ENCODE measurements at places on chromosomes 7 and 10. TPM values are rescaled to one million over a fixed set of nuclear protein-coding genes. Genes with fewer than 3 reads are reported as not detected.

- no peaks in the 10 kb centered on the region for H3K4me1 ChIP-seq
- peaks cover 100% of the 10 kb centered on the region for H3K27me3 ChIP-seq
- no peaks in the 10 kb centered on the region for H3K36me3 ChIP-seq
- DNase-seq: no peak
- no peak overlapping the region for H3K27ac ChIP-seq
- H3K4me3 ChIP-seq: no peak overlapping the region
Observed at GRCh38 chr7:149827089-149827981, 10.8 kb upstream of the ZNF862 start.

DNA sequence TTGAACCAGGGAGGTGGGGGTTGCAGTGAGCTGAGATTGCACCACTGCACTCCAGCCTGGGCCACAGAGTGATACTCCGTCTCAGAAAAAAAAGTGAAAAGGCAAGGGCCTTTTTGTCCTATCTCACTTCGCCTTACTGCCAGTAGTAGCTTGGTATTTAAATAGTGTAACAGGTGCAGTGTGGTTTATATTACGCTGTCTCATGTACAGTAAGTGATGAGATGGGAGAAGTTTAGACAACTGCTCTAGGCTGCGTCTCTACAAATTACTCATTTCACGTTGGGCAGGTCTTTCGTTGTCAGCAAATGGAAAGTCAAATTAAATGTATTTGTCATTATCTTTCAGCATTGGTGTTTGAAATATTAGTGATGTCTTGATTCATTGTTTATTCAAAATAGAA lies 15.5 kb upstream of the PFKFB3 start:
- no peaks in the 10 kb centered on the region for H3K27me3 ChIP-seq
- no peak overlapping the region for H3K4me3 ChIP-seq
- no peak overlapping the region for H3K27ac ChIP-seq
- no peak for DNase-seq

- no peak overlapping the region for H3K27ac ChIP-seq
- H3K4me1 ChIP-seq: no peaks in the 10 kb centered on the region
- no peak overlapping the region for H3K4me3 ChIP-seq
- no peak for DNase-seq
- no peaks in the 10 kb centered on the region for H3K27me3 ChIP-seq
Observed at GRCh38 chr10:17878896-17879295, 69.7 kb downstream of the MRC1 start.

- no peak overlapping the region for H3K27ac ChIP-seq
- H3K36me3 ChIP-seq: no peaks in the 10 kb centered on the region
- DNase-seq: no peak
- no peaks in the 10 kb centered on the region for H3K27me3 ChIP-seq
Observed at GRCh38 chr10:27605318-27605717, 101.2 kb downstream of the RAB18 start.

- peaks cover 52% of the 10 kb centered on the region for H3K36me3 ChIP-seq
- H3K27ac ChIP-seq: peak overlapping the region; percentile 71
- H3K27me3 ChIP-seq: no peaks in the 10 kb centered on the region
- H3K4me1 ChIP-seq: peaks cover 21% of the 10 kb centered on the region
Observed at GRCh38 chr10:58385784-58386112, 538 bp downstream of the TFAM start.

DNA sequence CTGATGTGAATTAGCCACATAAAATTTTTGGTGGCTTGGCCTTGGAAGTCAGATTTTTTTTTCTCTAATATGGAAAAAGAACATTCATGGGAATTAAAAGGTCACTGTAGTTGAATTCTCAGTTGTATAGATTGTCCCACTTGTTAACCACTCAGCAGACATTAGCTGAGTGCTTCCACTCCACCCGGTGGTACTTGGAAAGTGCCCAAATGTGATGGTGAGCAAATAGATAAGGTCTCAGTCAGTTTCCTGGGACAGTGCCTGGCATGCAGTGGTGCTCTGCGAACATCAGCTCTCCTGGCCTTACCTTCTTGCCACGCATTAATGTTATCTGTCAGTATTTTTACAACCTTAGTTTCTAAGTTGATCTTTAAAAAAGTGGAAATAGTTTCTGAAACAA lies 1.4 kb downstream of the ATP5F1C start:
- DNase-seq: peak; percentile 14
- H3K4me3 ChIP-seq: no peak overlapping the region
- H3K4me1 ChIP-seq: peaks cover 40% of the 10 kb centered on the region
- H3K27me3 ChIP-seq: no peaks in the 10 kb centered on the region
- peak overlapping the region; percentile 42 for H3K27ac ChIP-seq
- H3K36me3 ChIP-seq: peaks cover 14% of the 10 kb centered on the region

IQUB gene
- total RNA-seq: 0.21 TPM

TMEM270 gene
- 0.59 TPM for total RNA-seq

Data from Calu3 (cell line).